ENCODE measurements at places on chromosomes 6 and 20.

DNA sequence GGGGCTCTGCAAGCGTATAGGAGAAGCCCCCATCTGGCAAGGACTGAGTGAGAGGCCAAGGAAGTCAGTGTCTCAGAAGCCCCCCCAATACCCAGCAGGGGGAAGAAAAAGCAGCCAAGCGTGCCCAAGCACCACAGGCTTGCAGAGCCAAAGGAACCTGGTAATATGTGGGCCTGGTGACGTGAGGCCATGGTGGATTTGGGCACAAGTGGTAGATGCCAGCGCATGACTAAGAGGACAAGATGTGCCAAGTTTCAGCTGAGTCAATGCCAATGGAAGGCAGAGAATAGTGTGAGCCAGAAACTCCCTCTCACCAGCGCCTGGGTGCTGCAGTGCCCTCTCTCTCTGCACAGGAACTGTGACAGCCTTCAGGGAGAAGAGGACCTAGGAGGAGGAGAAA is 110.0 kb downstream of the QRSL1 start:
- no peak for DNase-seq

- DNase-seq, result no peak
Observed at GRCh38 chr20:33070111-33071053, 9.1 kb upstream of the BPIFB4 start.

DNA sequence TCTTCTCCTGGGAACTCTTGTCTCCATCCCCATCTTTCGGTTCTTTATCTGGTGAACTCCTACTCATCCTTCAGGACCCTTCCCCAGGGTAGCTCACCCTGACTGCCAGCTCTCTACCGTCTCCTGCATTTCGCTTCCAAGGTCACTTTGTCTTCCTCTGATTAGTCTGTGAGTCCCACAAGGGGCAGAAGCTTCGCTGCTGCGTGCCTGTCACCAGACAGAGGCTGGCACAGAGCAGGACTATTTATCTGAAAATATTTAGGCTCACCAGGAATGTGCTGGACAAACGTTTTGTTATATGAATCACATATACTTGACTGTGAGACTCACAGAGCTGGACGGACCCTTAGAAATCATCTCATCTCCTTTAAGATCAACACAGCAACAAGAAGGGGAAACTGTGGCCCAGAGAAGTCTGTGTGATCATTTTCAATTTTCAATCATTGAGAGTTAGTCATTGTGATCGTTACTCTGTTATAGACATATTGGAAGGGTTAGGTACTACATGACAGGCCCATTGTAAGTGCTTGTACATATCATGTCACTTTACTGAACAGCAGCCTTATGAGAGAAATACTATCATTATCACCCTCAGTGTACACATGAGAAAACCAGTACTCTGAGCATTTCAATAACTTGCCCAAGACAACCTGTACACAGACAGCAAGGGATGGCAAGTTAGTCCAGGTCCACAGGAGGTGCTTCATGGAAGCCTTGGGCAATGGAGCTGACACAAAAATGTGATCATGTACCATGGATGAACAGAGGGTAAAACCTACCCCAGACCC is 51.4 kb downstream of the JPH2 start:
- no peak for DNase-seq

DNA sequence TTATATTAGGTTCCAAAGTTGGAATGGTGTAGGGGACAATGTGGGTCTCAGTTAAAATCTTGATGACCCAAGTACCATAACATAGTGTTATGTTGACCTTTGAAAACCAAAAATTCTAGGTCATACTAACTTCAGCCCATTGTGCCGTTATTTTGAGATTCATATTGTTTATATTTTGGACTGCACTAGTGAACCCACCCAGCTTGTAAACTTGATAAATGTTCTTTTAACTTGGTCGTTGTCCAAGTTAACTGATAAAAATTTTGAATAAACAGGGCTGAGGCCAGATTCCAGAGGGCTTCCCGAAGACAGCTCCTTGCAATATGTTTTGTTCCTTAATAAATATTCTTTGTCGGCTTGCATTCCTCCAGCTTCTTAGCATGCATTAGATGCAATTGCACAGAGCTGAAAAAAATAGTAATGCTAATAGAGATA is 90.3 kb downstream of the BCAS1 start:
- no peak for DNase-seq

- DNase-seq, result no peak
Observed at GRCh38 chr6:97822632-97823031, 539.6 kb upstream of the MMS22L start.

DNA sequence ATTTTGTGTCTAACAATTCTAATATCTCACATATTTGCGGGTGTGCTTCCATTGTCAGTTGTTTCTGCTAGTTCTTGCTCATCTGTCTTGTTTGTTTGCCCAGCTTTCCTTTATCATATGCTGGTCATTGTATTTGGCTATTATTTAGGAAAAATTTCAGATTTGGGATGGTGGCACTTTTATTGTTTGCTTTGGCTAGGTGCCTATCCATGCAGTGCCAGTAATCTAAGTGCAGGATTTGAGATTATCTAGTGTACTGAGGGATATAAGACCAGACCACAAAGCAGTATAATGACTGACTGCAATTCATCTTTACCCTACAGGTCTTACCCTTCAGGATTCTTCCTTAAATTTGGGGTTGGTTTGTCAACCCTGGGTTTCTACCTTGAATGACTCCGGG is 63.9 kb downstream of the NINL start:
- no peak for DNase-seq

- DNase-seq, result no peak
Observed at GRCh38 chr6:168150551-168151320, 71.7 kb upstream of the FRMD1 start.

DNA sequence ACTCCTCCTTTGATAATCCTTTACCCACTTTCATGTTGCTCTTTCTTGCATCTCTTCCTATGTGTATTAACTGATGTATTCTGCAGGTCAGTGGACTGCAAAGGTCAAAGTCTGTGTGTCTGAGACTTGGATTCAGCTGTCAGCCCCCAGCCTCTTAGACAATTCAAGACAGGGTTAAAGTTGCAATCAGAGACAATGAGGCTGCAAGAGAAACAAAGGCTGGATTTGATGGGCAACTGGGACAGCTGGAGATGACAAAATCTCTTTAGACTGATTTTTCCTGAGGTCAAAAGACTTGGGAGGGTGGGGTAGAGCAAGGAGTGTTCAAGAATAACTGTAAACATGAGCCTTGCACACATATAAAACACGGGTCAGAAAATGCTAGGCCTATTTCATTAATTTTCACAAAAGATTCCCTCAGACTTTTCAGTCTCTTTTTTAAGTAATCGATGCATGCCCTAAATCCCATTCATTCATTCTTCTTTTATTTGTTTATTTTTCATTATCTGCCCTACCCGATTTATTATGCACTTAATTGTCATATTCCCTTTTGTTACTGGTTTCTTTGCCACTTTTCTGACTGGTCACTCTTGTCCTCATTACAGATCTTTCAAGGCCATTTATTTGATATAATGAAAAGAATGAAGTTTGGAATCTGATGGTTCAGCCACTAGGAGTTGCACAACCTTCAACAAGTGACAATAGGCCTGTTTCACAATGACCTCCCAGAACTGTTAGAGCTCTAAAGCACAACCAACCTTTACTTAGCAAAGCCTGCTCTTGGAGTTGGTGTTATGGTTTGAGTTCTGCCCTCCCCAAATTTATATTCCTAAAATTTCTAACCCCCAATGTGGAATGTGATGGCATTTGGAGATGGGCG is 33.8 kb upstream of the AKAP12 start:
- DNase-seq, result no peak

- DNase-seq, result no peak
Observed at GRCh38 chr6:45836984-45837383, 178.7 kb downstream of the CLIC5 start.

DNA sequence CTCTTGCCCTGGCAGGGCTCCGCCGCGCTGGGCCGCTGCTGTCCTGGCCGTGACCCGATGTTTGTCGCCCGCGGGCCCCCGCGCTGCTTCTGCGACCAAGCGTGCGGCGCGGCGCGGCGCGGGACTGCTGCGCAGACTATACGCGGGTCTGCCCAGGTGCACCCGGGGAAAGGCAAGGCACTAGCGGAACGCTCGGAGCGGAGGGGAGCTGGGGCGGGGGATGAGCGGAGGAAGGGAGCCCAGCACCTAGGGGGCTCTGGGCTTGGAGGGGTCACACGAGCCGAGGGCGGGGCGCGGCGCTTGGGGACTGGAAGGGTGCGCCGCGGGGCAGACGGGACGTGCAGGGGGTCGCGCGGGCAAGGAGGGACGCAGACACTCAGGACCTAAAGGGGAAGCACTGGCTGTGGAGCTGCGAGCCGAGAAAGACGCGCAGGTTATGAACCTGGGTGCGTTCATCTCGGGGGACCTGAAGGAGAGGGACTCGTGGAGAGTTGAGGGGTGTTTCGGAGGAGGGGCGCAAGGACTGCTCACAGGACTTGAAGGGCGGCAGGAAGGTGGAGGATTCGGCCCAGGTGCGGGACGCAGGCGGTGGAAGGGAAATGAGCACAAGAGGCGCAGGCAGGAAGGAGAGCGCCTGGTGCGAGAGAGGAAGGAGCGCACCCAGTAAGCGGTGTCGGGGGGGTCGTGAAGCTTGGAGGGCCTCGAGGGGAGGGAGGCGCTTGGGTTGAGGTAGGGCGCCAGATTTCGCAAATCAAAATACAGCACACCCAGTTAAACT is 40.8 kb upstream of the ZNFX1 start:
- no peak for DNase-seq

- DNase-seq, result no peak
Observed at GRCh38 chr6:34817446-34817845, 25.6 kb downstream of the BLTP3A start.

DNA sequence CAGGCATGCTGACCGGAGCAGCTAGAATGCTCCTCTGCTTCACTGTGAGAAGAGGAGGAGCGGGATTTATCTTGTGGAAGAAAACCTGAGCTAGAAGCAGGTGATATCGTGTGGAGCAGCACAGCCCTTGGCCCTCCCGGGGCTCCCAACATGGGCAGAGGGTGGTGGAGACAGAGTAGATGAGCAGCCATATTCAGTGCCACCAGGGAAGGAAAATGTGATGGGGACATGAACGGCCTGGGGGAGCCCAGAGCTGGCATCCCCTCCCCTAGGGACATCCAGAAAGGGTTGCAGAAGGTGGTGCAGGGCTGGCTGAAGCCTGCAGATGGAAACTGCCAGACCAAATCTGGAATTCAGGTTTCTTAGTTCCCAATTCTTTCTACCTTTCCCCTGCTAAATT is 24.9 kb upstream of the TBXT start:
- DNase-seq, result no peak

DNA sequence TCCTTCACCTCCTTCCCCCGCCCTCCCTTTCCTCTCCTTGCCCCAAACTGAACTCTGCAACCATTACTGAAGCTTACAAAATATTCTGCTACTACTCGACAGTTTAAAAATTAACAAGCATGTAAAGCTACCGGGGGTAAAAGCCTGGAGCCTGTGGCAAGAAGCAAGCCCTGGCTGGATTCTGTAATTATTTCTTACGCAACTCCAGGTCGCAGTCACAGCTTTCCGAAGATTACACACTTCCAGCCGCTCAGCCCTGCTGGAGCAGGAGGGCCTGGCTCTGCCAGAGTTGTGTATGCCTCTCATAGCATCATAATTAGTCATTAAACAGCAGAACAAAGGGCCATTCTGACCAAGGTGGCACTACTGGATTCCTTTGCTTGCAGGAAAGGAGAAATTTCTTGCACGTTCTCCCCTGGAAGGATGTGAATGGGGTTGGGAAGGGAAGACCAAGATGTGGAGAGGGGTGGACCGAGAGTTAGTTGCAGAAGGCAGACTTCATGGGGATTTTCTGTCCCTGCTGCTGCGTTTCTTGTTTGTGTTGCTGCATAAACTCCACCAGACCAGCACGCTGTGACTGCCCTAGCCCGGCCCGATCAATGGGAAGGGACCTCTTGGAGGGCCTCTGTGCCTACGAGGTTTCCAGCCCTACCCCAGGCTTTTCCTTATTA is 23.6 kb downstream of the FOXQ1 start:
- peak; percentile 21 for DNase-seq

Data from AG04449 (cell line).